ENCODE measurements at places on chromosomes 2 and 18.

- DNase-seq = no peak
These were observed 187.8 kb downstream of the RDH14 start for GRCh38 chr2:18372641-18373040.

- DNase-seq = peak; percentile 82
These were observed 145.6 kb downstream of the AGAP1 start for GRCh38 chr2:235639428-235639773.

GRCh38 chr2:210997373-210997772, 441.0 kb downstream of the CPS1 start:
- no peak for DNase-seq

- DNase-seq = no peak
These were observed 656.0 kb upstream of the SALL3 start for GRCh38 chr18:78323453-78324197.

DNA sequence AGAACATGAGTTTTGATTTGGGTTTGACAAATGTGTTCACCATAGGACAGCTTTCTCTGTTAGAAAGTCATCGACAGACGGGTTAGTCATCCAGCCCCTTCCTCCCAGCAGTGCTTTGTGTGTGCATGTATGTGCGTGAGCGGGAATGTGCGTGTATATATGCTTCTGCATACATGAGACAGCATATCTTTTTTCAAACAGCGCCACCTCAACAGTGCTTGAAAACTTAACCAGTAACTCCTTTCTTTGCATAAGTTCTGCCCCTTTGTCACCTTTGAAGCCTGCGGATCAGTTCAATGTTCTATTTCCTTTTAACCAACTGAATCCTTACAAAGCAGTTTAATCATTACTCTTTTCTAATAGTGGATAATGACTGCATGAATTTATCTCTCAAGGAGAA, 351.4 kb downstream of the LPIN1 start:
- DNase-seq = no peak
